ENCODE measurements at places on chromosomes 7 and 10.
A peak's percentile ranks its signal among the peaks of the same experiment; 100 is the strongest.

DNA sequence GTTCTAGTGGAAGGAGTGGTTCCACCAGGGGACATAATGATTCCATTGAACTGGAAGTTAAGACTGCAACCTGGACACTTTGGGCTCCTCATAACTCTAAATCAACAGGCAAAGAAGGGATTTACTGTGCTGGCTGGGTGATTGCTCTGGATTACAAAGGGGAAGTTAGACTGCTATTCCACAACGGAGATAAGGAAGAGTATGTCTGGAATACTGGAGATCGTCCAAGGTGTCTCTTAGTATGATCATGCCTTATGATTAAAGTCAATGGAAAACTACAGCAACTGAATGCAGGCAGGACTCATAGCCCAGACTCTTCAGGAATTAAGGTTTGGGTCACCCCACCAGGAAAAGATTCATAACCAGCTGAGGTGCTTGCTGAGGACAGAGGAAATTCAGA is 310.6 kb upstream of the MGMT start:
- DNase-seq: no peak

- DNase-seq: peak; percentile 58
These were observed 123.4 kb upstream of the NEBL start for GRCh38 chr10:21020545-21020944.

GRCh38 chr10:98429320-98430072 is 14.5 kb upstream of the PYROXD2 start:
- DNase-seq: no peak

GRCh38 chr7:4738711-4739527 is 36.5 kb upstream of the AP5Z1 start:
- DNase-seq: no peak

GRCh38 chr10:33290321-33291052 is 44.0 kb downstream of the NRP1 start:
- no peak for DNase-seq

DNA sequence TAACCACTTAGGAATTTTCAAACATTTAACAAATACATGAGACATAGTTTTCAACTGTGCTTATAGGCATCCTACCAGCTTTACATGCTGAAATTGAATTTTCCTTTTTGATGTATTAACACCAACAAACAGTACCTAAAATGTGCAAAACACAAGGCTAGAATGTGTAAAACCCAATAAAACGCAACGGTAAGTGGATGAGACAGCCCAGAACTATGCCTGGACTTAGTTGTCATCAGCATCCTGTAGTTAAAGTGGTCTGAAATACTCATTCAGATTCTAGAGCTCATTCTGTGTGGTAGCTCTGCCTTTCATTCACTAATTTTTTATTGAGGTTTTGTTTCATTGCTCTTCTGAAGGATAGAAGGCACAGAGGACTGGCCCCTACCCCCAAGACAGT is 137.1 kb downstream of the BMPER start:
- no peak for DNase-seq

DNA sequence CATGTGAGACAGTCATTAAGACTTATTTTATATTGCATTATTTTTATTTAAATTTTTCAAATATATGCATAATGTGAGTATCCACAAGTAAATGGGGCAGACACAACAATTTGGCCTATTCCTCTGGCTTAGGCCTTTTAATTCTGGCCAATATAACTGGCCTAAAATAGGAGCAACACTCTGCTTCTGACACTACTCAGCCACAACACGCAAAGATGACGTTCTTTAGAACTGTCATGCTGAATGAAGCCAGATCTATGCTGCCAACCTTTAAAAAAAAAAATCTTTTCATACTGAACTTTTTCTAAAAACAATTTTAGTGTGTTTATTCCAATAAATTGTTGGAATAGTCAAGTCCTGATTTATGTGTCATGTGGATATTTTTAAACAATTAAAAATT is 355.0 kb upstream of the BMPER start:
- no peak for DNase-seq

DNA sequence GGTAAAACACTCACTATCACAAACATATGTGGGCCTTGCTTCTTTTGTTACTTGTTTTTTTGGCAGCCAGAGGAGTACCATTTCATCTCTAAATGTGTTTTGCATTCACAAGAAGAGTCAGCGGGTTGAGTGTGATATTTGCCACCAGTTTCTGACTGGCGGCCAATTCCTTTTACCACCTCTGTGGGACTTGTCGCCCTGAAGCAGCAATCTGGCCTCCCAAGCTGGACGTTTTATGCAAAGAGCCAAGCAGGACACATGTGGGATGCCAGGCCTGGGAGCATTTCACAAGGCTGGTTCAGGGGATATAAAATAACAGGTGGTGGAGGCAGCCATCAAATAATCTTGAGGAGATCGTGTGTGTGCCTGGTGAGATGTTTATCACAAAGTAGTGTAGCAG is 61.8 kb upstream of the TRIL start:
- no peak for DNase-seq

GRCh38 chr7:20249920-20250319 is 32.7 kb upstream of the MACC1 start:
- DNase-seq: peak; percentile 20

GRCh38 chr7:1689311-1689710 is 19.2 kb downstream of the ELFN1 start:
- no peak for DNase-seq

- no peak for DNase-seq
These were observed 247.4 kb downstream of the PTEN start for GRCh38 chr10:88110822-88111221.

- peak; percentile 100 for DNase-seq
These were observed at the start of gene MGMT for GRCh38 chr10:129466703-129467358. Gene MGMT (plus strand): TSS chr10:129467241.

Measured in iPS-NIHi11 (cell line).